Activated CD8-positive, alpha-beta memory T cell treated with anti-CD3 and anti-CD28 coated beads for 1 hour (primary cell): ENCODE measurements at places on chromosomes 4 and X.

- DNase-seq: no peak
Measured at GRCh38 chr4:175453456-175453855, 358.6 kb downstream of the GPM6A start.

DNA sequence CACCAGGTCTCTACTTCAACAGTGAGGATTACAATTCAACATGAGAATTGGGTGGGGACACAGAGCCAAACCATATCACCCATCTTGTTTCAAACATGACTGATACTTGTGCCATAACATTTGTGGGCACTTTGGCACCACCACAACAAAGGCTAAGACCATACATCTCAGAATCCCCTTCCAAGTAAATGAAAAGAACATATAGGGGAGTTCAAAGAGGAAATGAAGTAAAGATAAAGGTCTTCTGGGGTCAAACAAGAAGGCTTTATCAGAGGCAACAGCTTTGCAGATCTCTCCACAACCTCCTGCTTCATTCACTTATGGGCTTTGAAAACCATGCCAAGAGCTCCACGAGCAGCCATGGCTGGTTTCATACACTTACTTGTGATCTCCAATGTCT is 122.7 kb downstream of the ANKRD50 start:
- no peak for DNase-seq

DNA sequence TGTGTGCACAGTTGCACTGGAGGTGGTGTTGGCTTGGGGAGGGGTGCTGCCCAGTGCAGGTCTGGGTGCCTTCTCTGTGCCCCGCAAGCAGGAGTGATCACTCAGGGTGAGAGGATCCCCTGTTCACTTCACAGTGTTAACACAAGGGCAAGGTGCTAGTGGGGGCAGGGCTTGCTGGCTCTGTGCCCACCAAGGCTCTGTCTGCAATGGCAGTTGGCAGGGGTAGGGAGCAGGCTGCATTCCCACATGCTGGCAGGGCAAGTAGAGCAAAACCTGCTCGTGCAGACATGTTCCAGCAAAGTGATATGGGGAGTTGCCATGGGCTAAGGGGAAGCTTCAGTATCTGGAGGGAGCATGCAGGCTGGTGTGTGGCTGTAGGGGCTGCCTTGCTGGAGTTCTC is 428.0 kb downstream of the ZNF674 start:
- DNase-seq: no peak

DNA sequence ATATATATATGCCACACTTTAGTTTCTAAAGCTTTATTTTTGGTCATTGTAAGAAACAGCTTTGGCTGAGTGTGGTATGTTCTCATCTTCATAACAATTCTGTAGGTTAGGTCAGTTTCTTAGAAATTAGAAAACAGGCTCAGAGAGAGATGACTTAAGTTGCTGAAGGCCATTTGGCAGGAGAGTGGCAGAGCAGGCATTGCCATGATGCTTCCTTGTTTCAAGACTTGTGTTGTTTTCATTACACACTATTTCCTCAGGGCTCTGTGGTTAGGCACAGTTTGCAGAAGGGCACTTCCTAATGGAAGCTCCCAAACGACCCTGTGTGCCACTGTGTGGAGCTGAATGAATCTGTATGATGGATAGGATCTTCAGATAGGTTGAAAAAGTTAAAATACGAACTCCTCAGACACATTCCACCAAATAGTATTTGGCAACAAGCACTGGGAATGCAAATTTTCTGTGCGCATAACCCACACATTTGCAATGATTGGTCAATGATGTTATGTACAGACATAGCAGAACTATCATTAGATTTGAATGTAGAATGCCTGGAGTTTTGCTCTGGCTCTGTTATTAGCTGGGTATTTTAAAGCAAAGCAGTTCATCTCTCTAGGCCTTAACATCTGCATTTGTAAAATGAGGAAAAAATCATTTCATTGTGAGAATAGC is 274.3 kb upstream of the HS3ST1 start:
- no peak for DNase-seq

- no peak for DNase-seq
Measured at GRCh38 chrX:769796-770195, 139.2 kb downstream of the SHOX start.

- no peak for DNase-seq
Measured at GRCh38 chr4:59818656-59819055, 1381.5 kb upstream of the ADGRL3 start.

GRCh38 chr4:752196-752861 is 46.7 kb downstream of the PCGF3 start:
- DNase-seq: no peak

- DNase-seq: no peak
Measured at GRCh38 chrX:112819008-112819640, 21.5 kb downstream of the AMOT start.

DNA sequence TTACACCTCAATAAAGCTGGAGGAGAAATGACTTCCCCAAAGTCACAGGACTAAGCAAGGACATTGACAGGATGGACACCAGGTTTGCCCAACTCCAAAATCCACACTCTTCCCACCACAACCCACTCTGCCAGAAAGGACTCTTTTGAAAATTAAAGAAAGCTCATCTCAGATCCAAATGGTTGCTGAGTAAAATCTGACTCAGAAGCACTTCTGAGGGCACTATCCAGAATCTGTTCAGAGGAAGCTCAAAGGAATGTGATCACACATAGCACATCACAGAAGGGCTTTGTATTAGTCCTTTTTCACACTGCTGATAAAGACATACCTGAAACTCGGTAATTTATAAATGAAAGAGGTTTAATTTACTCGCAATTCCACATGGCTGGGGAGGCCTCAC is 155.5 kb downstream of the RAB28 start:
- DNase-seq: no peak

GRCh38 chrX:72604112-72604511 is 31.5 kb upstream of the HDAC8 start:
- DNase-seq: no peak

DNA sequence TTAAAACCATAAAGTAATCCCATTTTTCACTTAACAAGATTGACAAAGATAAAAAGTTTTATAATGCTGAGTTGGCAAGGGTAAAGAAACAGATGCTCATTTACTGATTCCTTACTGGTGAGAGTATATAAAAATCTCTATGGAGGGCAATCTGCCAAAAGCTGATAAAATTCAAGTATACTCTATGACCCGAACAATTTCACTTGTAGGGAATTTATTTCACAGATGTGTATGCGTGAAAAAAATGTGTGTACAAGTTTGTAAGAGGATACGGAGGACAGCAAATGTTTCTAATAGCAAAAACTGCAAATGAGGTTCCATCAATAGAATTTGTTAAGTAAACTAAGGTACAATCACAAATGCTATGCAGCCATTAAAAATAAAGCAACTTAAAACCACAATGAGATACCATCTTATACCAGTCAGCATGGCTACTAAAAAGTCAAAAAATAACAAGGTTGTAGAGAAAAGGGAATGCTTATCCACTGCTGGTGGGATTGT is 23.4 kb downstream of the DHX15 start:
- no peak for DNase-seq

- no peak for DNase-seq
Measured at GRCh38 chrX:10169175-10169574, 12.4 kb downstream of the CLCN4 start.

GRCh38 chr4:39435659-39436563 is 22.8 kb downstream of the RPL9 start:
- no peak for DNase-seq

DNA sequence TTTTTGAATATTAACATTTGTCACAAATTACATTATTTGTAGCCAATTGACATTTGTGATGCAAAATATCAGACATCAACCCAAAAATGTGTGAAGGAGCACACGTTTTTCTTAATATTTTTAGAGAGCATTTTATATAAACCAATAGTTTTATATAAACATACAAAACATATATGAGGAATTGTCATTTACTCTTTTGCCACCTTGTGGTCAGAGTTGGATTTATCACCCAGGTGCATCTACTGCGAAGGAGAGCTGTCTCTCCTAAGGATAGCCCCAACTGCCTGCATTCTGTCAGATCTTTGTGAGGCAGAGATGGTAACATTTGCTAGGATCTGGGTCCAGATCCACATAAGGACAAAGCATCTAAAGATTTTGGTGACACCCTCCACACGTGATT is 2.5 kb upstream of the USP27X start:
- DNase-seq: no peak

DNA sequence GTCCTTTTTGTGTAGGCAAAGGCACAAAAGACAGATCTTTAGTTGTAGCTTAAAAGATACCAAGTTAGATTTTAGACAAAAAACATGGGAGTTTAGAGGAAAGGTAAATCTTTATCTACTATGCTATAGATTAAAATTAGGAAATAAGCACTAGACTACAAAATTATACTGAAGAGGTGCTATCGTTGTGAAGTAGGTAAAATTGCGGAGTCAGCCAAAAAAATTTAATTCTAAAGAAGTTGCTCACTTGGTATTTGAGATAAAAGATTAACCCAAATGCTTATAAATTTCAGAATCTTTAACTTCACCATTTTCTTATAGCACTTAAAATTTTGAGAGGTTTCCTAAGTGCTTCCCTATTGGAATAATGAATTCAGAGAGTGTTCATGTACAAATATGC is 604.1 kb downstream of the GRXCR1 start:
- DNase-seq: no peak
